ENCODE measurements at places on chromosomes 1 and 21.

DNA sequence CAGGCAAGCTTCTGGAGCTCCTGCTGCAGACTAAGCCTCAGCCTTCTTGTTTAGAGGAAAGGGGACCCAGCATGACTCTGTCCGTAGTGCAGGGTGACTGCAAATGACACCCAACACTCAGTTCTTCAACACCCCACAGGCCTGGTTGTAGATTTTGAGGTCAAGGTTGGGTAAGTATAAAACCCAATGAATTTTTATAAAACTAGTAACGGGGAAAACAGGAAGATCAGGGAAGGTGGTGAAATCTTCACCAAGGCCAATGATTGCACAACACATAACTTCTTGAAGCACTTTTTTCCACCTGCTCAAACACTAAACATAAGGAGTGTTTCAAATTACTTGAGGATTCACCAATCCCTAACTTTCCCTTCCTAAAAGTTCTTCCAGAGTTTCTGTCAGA is 89.4 kb upstream of the JAK1 start:
- DNase-seq = no peak

GRCh38 chr1:82384776-82385175 is 584.0 kb downstream of the ADGRL2 start:
- DNase-seq = no peak

DNA sequence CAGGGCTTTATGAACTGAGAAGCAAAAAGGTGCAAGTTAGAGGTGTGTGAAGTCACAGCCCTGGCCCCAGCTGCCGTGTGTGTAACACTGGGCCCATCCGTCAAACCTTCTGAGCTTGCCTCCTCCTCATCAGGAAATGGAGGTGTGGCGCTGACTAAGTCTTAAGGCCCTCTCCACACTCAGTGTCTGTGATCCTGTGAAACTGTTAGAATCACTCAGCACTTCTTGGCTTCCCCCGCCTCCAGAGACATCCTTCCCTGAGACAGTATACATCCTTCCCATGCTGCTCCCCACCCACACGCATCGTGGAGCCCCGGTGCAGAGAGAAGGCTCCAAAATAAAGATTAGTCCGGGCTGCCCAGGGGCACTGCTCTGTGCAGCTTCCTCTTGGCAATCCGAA is 33.3 kb downstream of the LRP8 start:
- DNase-seq = no peak

DNA sequence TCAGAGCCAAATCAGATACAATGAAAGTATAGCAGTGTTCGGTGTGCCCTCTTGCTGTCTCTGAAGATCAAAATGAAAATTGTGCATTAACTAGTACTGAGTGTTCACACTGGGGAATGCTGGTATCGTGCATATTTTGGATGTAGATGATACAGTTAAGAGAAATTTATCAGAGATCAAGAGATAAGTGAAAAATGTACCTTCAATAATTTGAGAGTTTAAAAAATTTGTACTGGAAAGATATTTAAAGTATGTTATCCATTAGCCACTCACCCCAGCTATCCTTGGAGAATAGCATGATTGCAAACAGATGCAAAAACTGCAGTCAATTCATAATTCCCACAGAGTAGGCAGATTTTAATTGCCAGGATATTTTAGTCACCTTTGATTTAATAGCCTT is 56.4 kb downstream of the GREM2 start:
- DNase-seq = no peak

DNA sequence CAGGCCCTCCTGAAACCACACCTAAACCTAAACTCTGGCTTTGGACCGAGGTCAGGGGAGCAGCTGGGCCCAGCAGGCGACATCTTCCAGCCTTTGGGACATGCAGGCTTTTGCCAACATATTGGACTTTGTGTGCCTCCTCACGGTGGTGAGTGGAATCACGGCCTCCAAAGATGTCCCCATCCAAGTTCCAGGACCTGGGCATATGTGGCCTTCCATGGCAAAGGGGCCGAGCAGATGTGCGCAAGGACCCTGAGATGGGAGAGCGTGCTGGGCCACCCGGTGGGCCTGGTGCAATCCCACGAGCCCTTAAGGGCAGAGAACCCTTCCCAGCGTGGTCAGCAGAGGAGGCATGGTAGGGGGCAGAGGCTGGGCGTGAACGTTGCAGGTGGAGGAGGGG is 160.8 kb upstream of the C1orf174 start:
- no peak for DNase-seq

DNA sequence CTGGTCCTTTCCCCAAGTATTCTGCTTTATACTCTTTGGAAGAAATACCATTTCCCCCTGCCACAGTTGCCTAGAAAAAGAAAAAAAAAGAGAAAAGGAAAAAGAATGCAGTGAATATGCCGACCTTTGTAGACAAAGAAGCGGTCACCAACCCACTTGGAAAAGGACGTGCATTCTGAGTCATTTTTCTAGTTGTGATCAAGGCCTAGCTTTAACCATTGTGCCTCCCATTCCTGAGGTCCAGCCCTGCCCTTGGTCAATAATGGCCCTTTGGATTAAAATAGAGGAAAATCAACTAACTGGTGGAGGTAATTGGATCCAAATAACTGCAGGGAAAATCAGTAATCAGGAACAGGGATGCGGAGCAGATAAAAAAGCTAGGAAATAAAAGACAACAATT is 24.8 kb downstream of the S1PR1 start:
- no peak for DNase-seq

DNA sequence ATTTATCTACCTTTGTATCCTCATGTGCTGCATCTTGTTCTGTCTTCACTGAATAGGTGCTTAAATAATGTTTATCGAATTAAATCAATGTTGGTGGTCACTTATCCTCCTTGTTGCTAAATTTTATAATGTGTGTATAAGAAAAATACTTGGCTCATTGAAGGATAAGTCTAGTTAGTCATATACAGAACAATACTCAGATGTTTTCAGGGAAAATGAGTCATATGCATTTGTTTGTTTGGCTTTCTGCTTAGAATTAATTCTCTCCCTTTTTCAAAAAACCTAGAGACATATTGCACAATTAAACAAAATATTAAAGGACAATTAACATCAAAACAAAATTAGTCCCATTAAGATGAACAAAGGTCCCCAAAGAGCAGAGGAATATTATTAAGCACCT is 89.0 kb downstream of the UBE2U start:
- no peak for DNase-seq

DNA sequence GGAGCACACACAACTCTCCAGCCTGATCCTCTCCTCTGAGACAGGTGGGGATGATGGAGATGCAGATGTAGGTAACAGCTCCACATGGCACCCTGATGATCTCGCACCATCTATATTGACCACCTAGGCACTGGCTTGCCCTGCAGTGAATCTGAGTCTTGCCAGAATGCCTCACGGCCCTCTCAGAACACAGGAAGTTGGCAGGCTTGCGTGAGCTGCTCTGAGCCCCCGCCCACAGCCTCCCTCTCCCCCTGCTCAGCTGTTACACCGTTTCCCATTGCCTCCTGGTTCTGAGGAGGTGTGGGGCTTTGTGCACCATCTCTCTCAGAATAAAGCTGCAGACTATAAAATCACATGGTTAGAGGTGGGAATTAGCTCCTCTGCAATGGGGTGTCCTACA is 48.0 kb downstream of the URB2 start:
- DNase-seq = no peak

- DNase-seq = no peak
Measured at GRCh38 chr1:25067518-25068251, 137.6 kb upstream of the RUNX3 start.
